ENCODE measurements at places on chromosomes 2 and 18. TPM values are rescaled to one million over a fixed set of nuclear protein-coding genes. Genes with fewer than 3 reads are reported as not detected.

- DNase-seq, result peak; percentile 88
Measured at GRCh38 chr2:199850718-199851500, at the start of gene FTCDNL1. TSS of gene FTCDNL1 (minus strand) at chr2:199851192. CDS start at chr2:199848962, 2,230 bp downstream.

The IGFBP5 gene
- polyA plus RNA-seq, result 162 TPM

GRCh38 chr2:7205151-7205830, 288.1 kb downstream of the RNF144A start:
- no peak for DNase-seq

DNA sequence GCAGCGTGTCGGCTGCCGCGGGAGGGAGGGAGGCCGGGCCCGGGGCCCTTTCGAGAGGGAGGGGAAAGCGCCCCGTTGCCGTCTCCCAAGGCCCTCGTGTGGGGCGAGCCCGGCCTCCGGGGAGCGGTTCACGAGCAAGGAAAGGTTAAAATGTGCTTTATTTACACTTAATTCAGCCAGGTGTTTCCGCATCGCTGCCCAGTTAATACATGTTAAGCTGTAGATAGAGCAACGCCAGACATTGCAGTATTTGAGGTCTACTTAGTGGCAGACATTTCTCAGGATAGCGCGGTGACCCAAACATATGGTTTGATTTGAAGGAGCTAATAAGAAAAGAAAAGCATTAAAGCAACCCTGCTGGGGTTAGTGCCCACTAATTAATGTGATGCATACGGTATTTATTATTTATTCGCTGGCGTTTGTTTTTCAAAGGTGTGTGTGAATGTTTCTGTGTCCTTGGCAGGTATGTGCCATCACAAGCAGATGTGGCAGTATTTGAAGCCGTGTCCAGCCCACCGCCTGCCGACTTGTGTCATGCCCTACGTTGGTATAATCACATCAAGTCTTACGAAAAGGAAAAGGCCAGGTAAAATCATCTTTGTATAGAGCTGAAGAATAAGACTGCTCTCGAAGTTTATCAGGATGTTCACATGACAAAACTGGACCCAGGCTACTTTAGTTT, 571 bp downstream of the EEF1B2 start:
- no peak for DNase-seq

- DNase-seq, result no peak
Measured at GRCh38 chr2:224392545-224392944, 9.4 kb downstream of the FAM124B start.

- no peak for DNase-seq
Measured at GRCh38 chr2:118221536-118222272, 133.4 kb downstream of the INSIG2 start.

The ABCG8 gene
- not detected for polyA plus RNA-seq
